Left cardiac atrium (tissue), 4 donors: ENCODE measurements at places on chromosomes 5 and 9.

- no peak for DNase-seq
These were observed 48.3 kb downstream of the FAM78A start for GRCh38 chr9:131227959-131228460.

DNA sequence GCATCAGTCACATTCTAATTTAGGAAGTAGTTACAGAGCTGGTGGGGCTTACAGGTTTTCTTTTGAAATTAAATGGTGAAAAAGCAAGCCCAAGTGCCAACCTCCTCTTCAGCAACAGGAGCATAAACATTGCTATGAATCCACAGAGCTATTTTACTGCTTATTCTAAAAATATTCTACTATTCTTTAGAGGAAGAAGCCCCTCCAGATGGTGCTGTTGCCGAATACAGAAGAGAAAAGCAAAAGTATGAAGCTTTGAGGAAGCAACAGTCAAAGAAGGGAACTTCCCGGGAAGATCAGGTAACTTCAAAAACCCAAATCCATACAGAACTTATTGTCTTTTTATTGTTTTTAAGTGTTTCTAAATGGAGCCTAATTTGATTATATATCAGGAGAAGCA, 202.8 kb downstream of the CWC27 start:
- no peak for DNase-seq

- no peak for DNase-seq
These were observed 856 bp upstream of the ATOSB start for GRCh38 chr9:35116539-35116897.

DNA sequence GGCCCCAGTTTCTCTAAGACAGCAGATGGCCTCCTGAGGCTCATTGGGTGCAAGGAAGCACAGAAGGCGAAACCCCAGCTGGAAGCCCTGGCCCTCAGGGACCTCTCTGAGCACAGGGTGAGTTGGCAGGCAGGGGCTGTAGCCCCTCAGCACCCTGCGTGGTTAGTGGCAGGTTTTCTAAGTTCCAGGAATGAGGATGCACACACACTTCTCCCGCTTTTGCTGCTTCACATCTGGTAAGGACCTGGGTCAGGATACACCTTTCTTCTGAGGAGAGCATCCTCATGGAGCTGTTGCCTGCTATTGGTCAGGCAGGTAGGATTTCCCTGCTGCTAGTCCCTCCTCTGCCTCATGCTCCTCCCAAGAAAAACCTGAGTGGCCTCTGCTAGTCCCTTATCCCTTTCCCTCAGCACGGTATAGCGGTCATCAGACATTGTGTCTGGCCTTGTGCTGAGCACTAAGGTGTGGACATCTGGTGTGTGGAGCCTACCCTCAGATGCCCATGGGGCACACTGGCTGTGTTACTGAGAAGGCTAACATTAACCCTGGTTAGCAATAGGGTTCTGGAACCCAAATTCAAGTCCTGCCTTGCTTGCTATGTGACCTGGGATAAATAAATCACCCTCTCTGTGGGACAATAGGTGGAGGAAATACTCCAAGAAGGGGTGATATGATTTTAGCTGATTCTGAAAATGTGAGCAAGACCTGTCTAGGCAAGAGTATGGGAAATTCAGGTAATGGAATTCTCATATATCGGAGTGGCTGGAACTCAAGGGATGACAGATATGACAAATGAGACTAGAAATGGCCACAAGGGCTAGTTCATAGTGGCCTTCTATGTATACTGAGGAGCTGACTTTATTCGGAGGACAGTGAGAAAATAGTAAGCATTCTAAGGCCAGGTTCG, 1.6 kb downstream of the SLC22A4 start:
- DNase-seq, result no peak
